Activated effector memory CD4-positive, alpha-beta T cell treated with anti-CD3 and anti-CD28 coated beads, Interleukin-2, amount 50 U/mL, for 16 hours (primary cell): ENCODE measurements at places on chromosomes 16 and 17.

DNA sequence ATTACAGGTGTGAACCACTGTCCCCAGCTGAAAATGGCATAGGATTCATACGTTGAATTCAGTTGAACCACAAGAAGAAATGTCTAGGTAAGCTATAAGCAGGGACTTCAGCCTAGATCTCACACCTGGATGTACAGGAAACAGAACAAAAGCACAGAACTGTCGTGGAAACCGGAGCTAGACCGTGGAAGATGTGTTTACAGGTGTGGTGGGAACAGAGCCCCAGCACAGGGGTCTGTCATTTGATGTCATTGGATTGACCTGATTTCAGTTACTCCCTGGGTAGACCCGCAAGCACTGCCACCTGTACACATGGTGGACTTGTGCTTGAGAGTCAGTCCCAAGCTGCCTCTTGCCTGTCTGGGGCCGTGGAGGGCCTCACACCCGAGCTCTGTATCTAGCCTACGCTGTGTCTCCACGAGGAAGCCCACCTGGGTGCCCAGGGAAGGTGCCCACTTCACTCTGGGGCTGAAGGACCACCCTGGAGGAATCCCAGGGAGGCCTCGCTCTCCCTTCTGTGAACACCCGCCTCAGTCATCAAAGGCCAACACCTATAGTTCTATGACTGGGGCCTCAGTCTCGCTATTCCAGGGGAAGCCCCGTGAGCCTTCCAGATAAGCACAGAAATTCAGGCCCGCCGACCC is 32.2 kb upstream of the MLKL start:
- DNase-seq: no peak

GRCh38 chr16:85081765-85082164 is 30.5 kb downstream of the CIBAR2 start:
- DNase-seq: no peak

GRCh38 chr17:67136191-67137025 is 92.1 kb downstream of the CACNG1 start:
- no peak for DNase-seq

DNA sequence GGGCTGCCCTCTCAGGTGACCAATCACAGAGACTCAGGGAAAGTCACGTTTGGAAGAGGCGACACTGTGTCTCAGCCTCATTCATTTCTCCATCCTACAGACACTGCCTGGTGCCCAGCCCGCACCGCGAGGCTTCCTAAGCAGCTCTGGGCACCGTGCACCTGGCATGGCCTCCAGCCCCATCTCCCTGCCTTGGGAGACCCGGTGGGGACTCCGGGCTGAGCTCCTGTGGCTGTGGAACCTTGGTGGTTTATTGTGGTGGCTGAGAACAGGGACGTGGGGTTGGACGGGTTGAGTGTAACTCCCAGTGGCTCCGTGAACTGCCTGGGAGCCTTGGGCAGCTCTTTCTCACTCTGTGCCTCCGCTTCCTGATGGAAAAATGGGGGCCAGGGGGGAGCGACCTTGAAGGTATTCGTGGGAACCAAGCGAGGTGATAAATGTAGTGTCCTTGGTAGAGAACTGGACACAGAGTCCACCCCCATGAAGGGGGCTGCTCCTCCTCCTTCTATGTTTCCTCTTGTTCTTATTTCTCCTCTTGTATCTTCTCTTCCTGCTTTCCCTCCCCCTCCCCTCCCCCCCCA is 215.4 kb downstream of the SEC14L1 start:
- DNase-seq: peak; percentile 63

DNA sequence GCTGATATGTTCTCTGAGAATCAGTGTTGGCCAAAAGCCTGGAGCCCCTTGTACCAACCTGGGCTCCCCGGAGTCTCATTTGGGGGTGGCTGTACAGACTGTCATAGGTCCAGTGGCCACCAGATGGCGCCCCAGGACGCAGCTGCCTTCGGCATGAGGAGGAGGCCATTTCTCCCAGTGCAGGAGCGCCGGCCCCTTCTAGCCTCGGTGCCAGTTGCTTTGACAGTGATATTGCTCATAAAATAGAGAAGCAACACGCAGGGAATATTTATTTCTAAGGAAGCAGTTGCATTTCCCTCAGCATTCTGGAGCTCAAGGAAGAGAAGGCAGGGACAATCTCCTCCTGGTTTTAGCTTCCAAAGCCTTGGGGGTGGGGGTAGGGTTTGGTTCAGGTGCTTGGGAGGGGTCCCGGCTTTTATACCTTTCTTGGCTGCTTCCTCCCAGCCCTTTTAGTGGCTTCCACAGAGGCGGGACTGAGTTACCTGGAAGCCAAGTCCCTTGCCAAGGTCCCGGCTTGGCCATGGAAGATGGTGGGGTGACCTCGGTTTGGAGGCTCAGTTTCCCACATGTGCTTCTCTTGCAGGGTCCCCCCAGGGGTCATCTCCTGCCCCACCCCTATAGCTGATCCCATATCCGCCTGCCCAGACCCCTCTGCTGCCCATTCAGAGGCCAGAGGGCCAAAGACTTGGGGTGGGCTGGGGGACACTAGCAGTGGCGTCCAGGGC is 117.8 kb upstream of the CDC42EP4 start:
- peak; percentile 94 for DNase-seq

- peak; percentile 57 for DNase-seq
These were observed 3.3 kb downstream of the CD2BP2 start for GRCh38 chr16:30351586-30352419.
